GM12891 (cell line): ENCODE measurements at places on chromosomes 3 and 15.

- peak; percentile 5 for DNase-seq
These were observed 3.6 kb upstream of the CLDN16 start for GRCh38 chr3:190384309-190384756.

DNA sequence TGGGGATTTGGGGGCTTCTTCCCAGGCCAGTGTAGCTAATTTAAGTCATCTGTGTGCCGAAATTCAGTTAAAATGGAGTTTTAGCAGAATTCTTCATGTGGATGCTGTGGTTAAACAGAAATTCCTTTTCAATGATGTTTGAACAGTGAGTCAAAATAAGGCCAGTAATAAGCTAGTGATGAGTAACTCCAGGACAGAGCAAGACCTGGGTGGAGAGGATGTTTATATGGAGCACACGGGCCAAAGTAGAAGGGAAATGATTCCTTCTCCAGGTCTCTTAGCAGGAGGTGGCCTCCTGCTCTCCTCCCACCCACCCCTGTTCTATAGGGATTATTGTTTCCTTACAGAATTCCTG lies 31.9 kb upstream of the UACA start:
- DNase-seq: no peak

- DNase-seq: no peak
These were observed 44.5 kb downstream of the OSBPL10 start for GRCh38 chr3:31936420-31937060.

GRCh38 chr15:67701669-67702068 lies 123.6 kb upstream of the SKOR1 start:
- no peak for DNase-seq
